ENCODE measurements at places on chromosomes 16 and 17.
A peak's percentile ranks its signal among the peaks of the same experiment; 100 is the strongest.

GRCh38 chr16:678858-679813 is 1.1 kb upstream of the STUB1 start:
- peak; percentile 42 for DNase-seq

DNA sequence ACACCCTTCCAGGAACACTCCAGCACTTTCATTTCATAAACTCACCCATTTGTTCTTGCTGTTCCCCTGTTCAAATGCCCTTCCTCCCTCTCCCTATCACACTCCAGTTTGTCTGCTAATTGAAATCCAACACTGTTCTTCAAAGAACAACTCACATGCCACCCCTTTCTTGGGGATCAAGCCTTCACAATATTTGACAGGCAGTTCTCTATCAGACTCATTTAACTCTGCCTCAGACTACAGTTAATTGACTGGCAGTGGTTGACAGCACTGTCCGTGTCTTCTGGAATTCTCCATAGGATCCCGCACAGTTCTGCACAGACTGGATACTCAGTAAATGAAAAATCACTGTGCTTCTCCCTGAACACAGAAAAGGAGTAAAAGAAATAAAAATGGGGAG is 87.8 kb downstream of the PMP22 start:
- no peak for DNase-seq

GRCh38 chr16:77364770-77365169 is 70.1 kb downstream of the ADAMTS18 start:
- no peak for DNase-seq

- no peak for DNase-seq
Observed at GRCh38 chr17:17137731-17138585, 68.2 kb downstream of the PLD6 start.

GRCh38 chr17:83007504-83008185 is 71.8 kb upstream of the METRNL start:
- DNase-seq: no peak

GRCh38 chr16:27689711-27690110 is 139.8 kb downstream of the KATNIP start:
- DNase-seq: no peak

DNA sequence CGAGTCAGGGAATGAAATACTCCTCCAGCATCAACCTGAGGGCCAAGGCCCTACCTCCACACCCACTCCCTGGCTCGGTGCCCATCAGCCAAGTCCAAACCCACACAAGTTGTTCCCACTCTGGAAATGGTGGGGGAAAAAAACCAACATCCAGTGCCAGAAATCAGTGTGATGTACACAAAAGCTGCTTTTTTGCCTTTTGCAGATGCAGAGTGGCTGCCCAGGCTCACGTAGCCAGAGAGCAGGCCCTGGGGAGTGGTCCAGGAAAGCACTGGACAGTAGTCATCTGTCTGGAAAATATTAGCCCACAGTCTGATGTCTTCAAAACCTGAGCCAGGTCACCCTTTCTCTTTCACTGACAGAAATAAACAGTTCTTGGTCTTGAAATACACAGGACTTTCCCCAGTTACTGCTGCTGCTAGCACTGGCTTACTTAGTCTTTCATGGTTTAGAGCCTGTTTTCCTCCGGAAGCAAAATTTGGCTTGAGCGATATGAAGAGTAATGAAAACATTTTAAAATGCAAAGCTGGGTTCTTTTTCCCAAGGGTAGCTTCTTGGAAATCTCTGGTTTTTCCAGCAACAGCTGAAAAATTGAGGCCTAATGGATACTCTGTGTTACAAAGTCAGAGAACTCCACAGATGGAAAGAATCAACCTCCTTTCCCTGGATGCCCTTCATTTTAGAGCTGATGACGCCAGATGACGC is 18.2 kb upstream of the NOS2 start:
- DNase-seq: no peak

DNA sequence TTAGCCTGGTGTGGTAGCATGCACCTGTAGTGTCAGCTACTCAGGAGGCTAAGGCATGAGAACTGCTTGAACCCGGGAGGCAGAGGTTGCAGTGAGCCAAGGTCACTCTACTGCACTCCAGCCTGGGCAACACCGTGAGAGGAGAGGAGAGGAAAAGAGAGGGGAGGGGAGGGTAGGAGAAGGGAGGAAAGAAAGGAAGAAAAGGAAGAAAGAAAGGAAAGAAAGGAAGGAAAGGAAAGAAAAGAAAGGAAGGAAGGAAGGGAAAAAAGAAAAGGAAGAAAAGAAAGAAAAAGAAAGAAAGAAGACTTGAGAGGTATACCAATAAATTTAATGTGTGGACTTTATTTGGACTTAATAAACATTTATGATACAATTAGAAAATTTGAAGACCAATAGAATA is 66.8 kb upstream of the FA2H start:
- no peak for DNase-seq

DNA sequence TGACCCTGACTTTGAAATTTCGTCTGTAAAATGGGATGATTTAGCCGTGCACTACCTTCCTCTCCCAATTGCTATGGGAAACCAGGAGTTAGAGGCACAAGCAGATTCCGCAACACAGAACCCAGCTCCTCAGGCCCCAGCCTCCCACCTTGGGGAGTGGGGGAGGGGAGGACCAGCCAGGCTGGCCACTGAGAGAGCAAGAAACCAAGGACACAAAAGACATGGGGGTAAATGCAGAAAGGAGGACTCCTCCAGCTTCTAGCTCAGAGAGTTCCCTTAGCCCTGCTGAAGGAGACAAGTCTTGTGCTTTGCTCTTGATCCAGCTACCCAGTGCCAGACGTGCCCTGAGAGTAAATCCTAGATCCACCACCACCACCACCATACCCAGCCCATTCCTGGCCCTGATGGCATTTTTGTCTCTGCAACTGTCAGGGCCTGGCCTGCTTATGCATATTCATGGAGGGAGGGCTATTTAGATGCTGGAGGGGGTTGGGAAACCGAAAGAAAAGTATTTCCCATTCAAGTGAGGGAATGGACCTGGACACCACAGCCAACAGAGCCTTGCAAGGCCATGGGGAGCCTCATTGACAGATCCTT is 25.9 kb downstream of the PITPNM3 start:
- DNase-seq: no peak

DNA sequence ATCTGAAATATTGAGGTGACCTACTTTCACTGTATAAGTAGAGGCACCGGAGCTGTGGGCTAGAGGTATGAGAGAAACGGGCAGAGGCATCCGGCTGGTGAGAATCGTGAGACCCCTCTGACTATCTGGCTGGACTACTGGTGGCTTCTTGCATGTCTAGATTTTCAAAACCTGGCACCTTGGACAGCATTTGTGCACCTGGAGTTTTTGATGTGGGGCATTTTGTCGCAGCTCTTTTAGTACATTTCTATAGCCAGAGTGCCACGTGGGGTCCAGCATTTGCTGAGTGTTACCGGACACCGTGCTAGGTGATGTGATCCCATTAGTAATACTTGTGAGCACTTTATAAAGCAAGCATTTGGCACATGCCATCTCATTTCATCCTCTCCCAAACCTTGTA is 32.6 kb upstream of the SHISA9 start:
- no peak for DNase-seq

- DNase-seq: no peak
Observed at GRCh38 chr16:87692756-87693155, 73.0 kb downstream of the KLHDC4 start.

DNA sequence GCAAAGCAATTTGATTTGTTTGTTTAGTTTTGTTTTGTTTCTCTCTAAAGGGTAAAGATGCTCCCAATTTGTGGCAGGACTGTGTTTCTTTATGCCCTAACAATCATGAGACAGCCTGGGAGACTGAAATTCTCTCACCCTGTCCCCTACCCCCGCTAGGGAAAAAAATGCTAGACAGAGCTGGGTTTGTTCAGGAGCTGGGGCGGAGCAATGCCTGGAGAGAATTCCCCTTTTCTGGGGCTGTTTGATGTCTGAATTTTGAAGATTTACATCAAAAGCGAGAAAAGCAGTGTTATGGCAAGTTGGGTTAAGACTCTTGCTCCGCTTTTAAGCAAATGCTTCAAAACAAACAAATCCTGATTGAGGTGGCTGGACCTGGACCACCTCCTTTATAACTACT is 8.4 kb downstream of the MAF start:
- DNase-seq: no peak

- DNase-seq: no peak
Observed at GRCh38 chr17:28398280-28398981, 7.6 kb downstream of the SLC46A1 start.

DNA sequence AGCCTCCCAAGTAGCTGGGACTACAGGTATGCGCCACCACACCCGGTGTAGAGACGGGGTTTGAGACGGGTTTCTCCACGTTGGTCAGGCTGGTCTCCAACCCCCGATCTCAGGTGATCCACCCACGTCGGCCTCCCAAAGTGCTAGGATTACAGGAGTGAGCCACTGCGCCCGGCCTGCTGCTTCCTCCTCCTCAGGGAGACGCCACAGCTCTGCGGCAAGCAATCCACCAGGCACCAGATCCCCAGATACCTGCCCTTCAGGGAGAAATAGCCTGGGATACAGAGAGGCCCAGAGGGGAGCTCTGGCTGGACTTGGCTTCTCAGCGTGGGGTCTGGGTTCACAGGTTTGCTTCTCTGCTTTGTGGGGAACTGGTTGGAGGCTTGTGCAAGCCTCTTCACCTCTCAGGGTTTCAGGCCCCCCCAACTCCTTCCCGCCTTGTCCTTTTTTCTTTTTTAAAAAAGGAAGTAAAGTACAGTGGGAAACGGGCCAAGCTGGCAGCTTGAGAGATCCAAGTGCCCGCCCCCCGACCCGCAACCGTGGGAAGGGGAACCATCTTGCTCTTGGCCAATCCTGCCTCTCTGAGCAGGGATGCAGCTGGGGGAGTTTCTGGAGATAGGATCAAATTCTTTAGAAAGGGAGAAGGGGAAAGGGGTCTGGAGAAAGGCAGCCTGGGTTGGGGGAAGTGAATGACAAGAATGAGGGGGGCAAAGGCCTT is 2.6 kb upstream of the SPHK1 start:
- no peak for DNase-seq

DNA sequence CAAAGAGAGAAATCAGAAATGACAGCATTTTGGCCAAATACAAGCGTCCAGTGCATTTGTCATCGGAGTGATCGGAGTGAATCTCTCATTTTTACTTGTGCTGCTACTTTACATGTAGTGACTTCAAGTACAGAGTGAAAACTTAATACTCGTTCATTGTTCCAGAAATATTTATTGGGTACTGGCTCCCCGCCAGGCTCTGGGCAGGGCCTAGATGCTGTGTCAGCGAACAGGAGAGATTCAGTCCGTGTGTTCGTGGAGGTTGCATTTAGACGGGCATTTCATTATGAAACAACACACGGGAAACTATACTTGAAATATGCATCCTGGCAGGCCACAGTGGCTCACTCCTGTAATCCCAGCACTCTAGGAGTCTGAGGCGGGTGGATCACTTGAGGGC is 727.2 kb upstream of the RBFOX1 start:
- no peak for DNase-seq

- no peak for DNase-seq
Observed at GRCh38 chr16:5820472-5820871, 722.9 kb upstream of the EEF2KMT start.

DNA sequence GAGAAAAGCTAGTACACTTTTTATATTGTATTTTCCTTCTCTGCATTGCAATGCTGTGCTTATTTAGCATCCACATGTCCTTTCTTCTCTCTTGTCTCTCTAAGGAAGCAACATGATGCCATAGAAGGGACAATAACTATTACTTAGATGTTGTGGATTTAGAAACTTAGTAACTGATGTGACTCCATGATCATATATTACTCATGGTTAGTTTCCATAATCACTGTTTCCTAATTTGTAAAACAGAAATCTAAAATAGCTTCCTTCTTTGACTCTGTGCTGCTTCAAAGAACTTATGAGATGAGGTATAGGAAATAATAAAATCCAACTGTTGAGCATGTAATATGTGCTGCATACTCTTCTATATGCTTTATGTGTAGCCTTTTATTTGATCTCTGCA is 6.6 kb upstream of the ABCA5 start:
- no peak for DNase-seq

DNA sequence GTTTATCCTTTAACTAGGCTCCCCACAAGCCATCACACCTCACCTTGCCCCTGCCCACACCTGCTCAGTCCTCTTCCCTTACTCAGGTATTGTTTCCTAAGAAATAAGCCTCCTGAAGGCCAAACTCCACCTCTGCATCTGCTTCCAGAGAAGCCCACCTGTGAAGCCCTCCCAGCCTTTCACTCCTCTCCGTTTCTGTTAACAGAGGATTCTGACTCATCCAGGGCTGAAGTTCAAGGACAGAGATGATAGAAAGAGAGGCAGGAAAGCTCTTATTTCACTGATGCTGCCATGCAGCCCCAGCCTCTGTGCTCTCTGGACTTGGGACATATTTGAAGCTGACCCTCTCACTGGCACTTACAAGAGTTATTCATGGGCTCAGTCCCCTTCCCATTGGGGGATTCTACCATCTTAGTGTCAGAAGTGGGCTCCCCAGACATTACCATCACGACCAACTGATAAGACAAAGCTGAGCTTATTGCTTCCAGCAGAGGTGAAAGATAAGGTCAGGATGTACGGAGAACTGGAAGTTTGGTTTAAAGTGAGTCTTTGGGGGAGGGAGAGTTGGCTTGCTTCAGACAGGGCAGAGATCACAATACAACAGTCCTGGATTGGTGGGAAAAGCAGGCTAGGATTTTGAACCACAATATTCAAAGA is 35.3 kb upstream of the XYLT2 start:
- DNase-seq: no peak

DNA sequence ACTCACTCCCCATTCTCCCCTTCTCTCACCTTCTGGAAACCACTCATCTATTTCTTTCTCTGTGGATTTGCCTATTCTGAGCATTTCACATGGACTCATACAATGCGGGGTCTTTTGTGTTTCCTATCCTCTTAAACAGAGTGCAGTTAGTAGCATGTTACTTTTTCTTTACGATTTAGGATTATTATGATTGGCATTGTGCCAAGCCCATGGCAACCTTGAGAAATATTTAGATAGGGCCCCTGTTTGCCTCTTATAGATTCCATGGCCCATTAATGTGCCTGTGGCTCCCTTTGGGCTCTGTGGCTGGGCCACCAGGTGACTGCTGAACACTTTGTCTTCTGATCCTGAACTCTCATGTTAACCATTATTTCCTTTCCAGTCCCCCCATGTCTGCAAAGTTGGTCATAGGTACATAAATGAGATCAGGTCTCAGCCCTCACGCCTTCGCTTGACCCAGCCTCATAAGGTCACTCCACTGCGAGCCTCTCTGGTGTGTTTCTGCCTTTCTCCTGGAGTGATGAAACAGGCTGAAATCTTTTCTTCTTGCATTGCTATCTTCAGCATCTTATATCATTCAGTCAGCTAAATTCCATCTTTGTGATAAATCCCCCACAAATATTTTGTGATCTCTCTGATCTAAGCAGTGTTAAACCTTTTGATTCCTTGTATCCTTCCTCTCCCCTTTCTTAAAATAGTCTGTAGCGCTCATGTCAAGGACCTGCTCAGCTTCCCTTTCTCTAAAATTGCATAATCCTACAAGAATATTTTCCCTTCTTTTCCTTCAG is 44.0 kb downstream of the MYH3 start:
- DNase-seq: no peak

GRCh38 chr17:67666028-67666427 is 51.7 kb upstream of the NOL11 start:
- DNase-seq: no peak

- DNase-seq: no peak
Observed at GRCh38 chr17:64736804-64737492, 74.8 kb upstream of the SMURF2 start.

Measured in T-helper 22 cell (primary cell).